Transverse colon (tissue), 4 donors: ENCODE measurements at places on chromosomes 3 and 15. TPM values are rescaled to one million over a fixed set of nuclear protein-coding genes. Genes with fewer than 3 reads are reported as not detected.

HAPLN3 gene
- total RNA-seq: 3.8 TPM

EBLN2 gene
- total RNA-seq: 16.7 TPM

DNA sequence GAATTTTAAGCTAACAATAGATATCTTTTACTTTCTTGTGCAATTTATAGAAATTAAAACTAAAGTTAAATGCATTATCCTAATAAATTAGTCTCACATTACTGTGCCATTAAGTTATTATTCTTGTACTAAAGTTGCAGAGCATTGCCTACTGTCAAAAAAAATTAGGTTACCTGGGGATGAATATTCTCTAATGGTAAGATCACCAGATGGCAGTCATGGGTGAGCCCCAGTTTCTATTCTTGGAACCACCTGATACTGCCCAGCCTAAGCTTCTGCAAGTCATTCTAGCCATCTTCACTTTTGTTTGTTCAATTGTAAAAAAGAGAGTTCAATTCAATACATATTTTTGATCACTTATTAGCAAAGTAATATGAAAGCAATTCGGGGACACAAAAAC, 213.2 kb downstream of the CADM2 start:
- no peak for DNase-seq

DNA sequence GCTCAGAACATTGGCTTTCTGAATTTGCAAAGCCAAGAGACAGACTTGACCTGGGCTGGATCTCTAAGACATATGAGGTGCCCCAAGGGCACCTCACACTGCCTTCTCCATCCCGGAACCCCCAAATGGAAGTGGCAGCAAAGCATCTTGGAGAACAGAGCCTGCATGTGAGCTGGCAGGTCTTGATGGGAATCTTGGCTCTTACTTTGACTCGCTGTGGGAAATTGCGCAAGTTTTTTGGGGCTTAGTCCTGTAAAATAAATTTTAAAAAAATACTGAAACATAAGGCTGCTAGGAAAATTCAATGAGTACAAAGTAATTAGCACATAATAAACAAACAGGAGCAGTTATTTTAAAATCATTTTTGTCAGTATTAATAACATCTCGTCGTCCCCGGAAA, 13.7 kb upstream of the SEC22A start:
- no peak for DNase-seq

- no peak for DNase-seq
These were observed 104.2 kb downstream of the CBLB start for GRCh38 chr3:105764378-105765307.

DNA sequence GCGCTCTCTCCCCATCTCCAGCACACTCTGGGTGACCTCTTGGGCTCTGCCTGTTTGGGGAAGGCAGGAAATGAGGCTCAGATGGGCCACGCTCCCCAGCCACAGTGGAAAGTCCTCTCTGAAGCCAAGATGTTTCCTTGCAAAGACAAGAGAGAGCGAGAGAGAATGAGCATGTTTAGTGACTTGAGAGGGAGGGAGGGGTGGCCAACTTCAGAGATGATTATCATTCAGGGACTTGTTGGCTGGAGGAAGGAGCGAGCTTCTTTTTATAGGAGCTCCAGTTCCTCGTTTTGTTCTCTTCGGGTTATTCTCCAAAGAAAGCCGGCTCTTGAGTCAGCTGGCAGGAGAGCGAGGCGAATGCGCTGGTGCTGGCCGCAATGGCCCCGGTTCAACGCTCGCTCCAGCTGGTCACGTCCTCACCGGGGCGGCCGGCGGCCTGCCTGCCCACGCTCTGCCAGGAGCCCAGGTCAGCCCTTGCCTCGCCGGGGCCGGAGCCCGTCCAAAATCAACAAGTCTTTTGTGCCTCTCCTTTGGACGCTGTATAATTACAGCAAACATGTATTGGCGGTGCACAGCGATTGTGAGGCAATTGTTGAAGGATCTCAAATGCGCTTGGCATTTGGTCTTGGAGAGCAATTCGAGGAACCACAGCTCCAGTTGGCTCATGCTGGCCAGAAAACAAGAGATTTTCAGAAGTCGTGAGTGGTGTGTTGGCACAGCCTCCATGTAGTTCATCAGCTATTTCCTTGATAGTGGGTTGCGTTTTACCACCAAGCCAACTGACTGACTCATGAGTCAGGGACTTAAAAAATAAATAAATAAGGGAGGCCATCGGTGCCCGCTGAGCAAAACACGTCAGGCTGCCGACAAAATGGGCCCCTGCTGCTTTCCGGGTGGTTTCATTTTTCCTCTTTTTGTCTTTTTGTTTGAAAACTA, 288.6 kb downstream of the UACA start:
- no peak for DNase-seq

DNA sequence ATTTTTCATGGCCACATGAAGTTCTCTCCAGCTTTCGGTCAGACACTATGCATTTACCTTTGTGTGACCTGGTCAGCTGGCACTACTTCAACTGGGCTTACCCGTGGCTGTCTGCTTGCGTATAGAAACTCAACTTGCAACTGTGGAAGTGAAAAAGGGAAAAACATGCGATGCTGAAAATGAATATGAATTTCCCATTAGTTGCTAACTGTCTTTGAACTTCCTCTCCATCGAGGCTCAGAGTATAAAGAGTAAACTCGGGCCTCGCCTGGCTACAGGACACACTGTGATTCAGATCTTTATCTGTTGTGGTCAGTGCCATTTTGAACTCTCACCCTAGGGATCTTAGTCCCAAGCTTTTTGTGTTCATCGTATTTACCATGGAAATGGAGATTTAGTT, 26.8 kb downstream of the NFKBIZ start:
- DNase-seq: no peak
